ENCODE measurements at places on chromosomes 11 and 22.

DNA sequence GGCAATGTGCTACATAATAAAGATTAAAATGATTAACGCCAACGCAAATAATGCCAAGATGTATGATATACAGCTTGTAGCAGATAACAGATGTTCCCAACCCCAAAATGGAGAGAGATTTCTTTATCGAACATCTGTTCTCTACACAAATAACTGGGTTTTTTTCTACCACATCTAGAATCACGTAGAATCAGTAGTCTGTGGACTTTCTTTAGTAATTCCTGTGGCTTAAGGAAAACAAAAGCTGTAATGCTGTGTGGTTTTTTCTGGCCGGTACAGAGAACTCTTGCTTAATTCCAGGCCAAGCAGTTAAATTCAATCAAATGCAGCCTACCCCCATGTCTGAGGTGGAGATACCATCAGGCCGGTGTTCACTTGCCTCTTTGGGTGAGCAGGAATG is 303.4 kb downstream of the FAT3 start:
- DNase-seq, result no peak

DNA sequence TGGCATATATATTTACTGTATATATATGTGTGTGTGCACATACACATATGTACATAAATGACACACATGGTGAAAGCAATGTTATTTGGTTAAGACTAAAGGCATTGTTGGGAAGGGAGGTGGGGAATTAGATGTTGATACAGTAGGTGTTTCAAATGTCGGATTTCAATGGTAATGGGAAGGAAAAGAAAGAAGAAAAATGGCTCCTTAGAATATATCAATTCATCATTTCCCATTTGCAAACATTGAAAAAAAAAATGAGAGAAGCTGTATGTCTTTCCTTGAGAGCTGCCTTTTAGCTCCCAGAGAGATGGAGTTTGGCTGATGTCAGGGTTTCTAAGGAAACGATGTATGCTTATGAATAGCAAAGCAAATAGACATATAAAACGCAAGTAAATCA is 33.4 kb upstream of the ATXN10 start:
- no peak for DNase-seq

- no peak for DNase-seq
These were observed 26.6 kb downstream of the TIMP3 start for GRCh38 chr22:32828150-32828549.

DNA sequence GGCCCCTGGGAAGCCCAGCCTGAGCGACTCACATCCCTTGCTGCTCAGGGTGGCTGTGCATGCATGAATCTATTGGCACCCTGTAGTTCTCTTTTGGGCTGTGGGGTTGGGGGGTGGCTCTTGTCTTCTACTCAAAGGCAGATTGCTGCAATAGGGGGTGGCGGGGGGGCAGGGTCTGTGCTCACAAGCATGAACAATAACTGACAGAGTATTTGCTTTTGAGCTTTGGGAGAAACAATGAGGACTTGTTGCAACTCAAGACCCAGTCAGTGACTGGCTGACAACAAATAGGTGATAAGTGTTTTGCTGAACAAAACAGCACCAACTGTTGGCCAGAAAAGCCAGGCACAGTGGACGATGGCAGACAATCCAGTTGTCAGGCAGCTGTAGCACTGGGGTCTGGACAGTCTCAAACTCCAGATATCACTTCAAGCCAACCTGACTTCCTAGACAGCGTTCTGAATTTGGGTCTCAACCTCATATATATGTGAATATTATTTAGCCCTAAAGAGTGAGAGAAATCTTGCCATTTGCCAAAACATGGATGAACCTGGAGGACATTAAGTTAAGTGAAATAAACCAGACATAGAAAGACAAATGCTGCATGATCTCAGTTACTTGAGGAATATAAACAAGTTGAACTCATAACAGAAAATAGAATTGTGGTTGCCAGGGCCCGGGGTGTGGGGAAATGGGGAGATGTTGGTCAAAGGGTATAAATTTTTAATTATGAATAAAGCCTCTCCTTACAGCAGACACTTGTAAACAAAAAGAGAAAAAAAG is 61.7 kb downstream of the ME3 start:
- no peak for DNase-seq

DNA sequence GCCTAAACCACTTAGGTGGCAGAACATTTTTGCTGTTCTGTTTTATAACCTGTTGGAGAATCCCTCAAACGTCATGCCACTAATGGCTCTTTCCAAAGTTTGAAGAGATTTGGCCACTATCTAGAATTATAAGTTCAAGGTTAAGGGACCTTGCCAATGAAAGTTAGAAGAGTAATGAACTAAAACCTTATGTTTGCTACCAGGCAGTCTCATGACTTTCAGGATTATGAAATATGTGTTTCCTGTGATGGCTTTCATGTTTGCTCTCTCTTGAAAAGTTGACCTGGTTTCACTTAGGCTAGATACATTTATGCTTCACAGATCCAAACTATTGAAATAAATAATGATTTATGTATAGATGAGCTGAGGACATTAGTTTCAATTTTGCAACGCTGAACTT is 340.0 kb downstream of the LRRC4C start:
- DNase-seq, result no peak

GRCh38 chr22:19974268-19974861 is 32.7 kb upstream of the TXNRD2 start:
- peak; percentile 46 for DNase-seq

- no peak for DNase-seq
These were observed 108.5 kb upstream of the USP47 start for GRCh38 chr11:11733246-11733747.

DNA sequence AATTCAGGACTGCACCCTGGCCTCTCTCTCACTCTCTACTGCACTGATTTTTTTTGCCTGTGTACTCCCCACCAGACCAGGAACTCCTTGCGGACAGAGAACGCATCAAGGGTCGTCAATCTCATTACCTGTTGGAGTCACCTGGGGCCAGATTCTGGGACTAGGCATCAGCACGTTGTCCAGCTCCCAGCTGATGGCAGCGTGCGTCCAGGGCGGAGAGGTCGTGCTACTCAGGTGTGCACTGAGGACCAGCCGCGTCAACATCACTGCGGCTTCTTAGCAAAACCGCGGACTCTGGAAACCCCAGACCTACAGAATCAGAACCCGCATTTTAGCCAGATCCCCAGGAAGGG is 13.1 kb downstream of the KCNJ5 start:
- no peak for DNase-seq

DNA sequence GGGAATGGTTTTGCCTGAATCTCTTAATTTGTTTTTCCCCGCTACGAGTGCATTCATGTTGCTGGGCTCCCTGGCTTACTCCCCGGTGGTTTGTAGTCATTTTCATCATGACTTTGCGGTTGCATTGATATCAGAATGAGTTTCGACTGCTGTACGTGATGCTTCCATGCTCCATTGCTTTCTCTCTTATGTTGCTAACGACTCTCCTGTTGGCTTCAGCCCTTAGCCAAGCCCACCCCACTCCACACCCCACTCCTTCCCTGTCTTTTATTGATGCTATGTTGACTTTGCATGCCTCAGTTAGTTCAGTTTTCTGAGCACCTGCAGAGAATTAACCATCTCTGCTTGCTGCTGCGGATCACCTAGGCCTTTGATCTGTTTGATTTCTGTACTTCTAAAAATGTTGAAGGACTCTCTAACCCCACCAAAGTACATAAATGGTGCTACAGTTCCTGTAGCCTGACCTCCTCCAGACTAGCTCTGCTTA is 65.3 kb downstream of the ARFGAP2 start:
- no peak for DNase-seq

DNA sequence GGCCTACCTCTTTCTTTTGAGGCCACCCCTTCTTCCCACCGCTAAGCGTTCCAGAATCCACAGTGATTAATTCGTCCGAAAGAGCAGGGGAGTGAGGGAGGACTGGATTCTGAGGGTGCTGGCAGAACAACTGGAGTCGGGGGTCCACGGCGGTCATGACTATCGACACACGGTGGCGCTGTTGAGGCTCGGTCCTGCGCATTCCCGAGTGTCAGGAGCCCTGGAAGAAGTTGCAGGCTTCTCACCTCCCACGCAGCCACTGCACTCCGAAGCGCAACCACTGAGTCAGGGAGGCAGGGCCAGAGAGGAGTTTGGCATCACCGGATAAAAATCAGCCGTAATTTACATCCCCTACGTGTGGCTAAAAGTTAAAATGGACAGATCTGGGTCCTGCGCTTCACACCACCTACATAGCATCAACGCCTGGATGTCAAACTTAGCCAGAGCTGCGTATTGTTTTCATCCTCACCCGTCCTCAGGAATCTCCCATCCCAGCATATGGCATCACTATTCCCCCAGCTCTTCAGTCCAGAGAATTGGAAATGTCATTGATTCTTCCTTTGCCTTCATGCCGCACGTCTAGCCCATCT is 10.7 kb upstream of the CTSF start:
- no peak for DNase-seq

DNA sequence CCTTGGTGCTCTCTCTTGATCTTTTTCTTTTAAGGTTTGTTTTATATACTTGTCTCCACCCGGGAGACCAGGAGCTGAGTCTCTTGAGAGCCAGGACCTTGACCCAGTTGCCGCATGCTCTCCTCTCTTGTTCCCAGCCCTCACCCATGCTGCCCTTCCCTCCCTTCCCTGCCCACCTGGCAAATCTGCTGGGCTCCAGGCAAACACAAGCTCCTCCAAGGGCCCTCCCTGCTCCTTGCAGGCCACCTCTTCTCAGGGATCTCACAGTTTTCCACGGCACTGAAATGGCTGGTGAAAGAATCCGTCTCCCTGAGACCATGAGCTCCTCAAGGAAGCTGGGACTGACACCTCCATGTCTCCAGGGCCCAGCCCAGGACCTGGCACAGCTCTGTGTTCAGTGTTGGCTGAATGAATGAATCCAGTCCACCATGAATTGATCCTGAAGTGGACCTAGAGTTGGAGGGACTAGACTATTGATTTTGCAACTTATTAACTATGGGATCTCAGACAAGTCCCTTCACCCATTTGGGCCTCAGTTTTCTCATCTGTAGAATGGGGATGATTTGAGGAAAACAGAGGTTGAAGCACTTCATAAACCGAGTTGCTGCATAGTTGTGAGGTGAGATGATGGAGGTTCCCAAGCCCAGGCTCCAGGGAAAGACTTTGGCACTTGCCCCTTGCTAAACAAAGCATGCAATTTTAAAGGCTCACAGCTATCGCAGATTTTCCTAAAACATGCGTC is 25.1 kb upstream of the FBLN1 start:
- no peak for DNase-seq

DNA sequence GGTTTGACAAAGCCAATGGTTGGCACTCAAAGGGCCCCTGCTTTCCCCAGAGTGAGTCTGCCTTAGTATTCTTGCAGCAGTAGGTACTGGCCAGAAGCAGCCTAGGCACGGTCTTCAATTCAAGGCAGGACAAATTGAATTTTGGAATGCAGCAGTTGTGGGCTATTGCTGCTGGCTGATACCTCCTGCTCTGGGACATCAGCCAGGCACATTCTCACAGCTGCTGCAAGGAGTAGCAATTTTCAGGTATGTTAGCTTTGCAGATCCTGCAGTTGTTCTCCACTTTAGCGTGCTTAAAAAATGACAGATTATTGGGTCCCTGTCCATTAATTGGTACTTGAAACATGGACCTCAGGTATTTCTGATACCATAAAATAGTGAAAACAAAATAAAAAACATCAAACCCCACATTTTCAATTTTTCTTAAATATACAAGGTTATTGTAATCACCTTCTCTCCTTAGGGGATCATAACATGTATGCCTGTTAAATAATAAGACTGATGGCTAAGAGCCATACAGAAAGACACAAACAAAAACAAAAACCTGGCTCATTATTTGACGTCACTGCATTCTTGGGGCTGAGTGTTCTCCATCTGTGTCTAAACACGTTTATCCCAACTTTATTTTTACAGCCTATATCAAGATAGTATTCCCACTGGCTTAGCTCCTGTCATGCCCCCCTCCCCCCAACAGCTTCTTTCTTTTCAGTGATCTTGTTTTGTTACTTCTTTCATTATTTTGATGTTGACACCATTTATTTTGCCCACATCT is 85.1 kb upstream of the CARD18 start:
- no peak for DNase-seq

- DNase-seq, result no peak
These were observed 59.7 kb downstream of the NARS2 start for GRCh38 chr11:78514922-78515502.

Data from ACHN (cell line).